Tibial artery (tissue), 4 donors: ENCODE measurements at places on chromosomes 2 and 18.

- no peak for DNase-seq
Observed at GRCh38 chr18:62332964-62333695, 8.0 kb downstream of the TNFRSF11A start.

GRCh38 chr2:222294996-222295367 lies 3.8 kb downstream of the PAX3 start:
- no peak for DNase-seq

DNA sequence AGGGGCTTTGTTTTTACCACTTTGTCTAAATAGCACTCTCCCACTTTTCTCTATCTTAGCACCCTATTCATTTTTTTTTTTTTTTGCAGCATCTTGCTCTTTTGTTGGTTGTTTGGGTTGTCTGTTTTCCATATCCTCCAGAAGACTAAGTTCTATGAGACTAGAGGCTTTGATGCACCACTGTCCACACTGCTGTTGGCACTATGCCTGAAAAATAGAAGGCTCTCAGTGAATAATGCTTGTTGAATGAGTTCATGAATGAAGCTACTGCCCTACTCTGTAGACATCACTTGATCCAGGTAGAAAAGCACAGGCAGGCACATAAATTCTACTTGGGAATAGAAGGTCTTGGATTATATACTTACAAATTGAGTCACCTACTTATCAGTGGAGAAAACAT lies 7.3 kb downstream of the IL1A start:
- no peak for DNase-seq

GRCh38 chr2:45330637-45331409 lies 280.2 kb downstream of the SRBD1 start:
- no peak for DNase-seq

GRCh38 chr2:96924775-96925747 lies 55.2 kb upstream of the SEMA4C start:
- no peak for DNase-seq

GRCh38 chr2:109526442-109526970 lies 87.3 kb downstream of the SEPTIN10 start:
- no peak for DNase-seq

DNA sequence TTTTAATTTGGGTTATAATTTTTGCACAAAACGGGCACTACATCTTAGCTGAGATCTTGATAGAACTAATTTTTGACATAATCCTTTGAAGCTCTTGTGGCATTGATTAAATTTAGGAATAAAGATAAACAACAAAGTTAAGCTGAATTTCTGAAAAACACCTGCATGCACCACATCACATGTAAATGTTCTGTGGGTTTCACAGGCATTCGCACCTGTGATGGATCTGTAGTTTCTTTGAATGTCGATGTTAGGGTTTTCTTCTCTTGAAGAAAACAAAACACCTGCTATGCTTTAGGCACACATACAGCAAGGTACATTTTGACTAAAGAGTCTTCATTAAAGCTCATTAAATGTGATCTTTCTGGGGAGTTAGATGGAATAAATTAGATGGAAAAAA lies 60.3 kb downstream of the RPIA start:
- no peak for DNase-seq

GRCh38 chr2:102258025-102258385 lies 53.4 kb upstream of the IL1RL1 start:
- DNase-seq: no peak

DNA sequence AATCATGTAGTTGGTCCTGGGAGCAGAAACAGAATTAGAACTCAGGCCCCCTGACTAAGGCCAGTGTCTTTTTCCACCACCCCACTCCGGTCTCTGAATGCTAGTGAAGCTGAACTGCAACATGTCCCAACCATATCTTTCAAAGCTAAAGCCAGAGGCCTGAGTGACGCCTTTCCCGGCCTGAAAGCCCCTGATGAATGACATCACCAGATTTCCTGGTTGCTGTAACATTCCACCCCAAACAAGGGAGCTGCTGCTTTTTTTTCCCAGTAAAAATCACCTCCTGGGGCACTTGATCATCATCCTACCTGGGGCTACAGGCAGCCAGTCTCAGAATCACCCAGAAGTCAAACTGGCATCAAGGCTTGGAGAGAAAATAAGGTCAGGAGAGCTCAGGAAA lies 162.7 kb downstream of the ARL4C start:
- DNase-seq: no peak

DNA sequence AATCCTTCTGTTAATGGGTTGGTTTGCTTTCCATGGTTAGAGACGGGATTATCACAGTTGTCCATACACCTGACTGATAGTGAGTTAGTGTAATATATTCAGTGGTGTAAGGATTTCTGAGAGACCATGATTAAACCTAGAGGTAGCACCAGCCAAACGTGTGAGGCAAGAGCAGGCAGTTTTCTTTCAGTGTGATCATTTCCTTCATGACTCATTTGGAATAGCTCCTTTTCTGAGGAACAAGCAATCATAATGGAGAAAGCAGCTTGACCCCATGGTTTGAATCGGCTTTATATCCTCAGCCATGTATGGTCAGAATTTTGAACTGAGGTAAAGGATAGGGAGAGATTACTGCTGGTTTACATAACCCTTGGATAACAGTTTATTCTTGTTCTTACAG lies 2.9 kb downstream of the MXD1 start:
- DNase-seq: no peak

DNA sequence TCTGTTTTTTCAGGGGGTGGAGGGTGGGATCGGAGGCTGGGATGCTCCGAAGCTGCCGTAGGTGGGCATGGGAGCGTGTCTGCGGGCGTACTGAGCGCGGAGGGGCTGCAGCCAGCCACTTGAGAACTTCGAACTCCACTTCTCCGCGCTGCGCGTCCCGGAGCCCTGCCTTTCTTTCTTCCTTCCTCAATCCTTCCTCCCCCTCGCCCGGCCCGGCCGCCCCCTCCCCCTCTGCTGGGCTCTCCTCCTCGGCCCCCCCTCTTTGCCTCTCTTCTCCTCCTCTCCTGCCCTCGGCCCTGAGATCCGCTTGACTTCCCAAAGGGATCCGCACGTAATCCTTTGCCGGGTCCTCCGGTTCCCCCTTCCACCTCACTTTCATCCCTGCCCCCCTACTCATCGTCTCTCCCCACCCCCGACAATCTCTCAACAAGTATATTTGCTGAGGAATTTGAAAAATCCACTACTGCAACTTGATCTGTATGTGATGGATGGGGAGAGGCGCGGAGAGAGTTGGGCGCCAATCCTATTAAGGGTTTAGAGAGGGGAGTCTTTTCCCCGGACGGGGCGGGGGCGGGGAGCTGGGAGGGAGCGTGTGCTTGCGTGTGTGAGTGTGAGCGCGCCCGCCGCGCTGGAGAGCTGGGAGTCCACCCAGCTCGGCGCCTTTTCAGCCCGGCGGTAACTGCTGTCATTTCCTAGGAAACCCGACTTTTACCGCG lies 1.1 kb downstream of the GLI2 start:
- peak; percentile 72 for DNase-seq

DNA sequence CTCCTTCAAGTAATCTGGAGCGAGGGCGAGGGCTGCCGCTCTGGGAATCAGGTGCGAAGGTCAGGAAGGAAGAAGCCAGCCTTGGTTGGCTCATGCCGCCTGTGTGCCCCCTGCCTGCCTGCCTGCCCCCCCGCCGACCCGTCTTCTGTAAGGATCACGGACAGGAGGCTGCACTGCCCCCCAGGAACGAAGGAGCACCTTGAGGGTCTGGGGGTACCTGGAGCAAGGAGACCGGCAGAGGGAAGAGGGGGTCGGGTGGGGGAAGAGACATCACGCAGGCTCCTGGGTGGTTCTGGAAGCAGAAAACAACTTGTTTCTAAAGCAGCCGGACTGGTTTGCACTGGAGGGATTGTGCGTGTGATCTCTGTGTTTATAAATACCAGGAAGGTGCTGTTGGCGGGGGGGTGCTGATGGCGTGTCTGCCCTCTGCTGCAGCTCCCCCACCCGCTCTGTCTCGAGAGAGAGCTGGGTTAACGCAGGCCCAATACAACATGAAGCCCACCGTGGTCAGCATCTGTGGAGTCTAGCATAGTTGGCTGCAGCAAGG lies 1.7 kb downstream of the FOSL2 start:
- peak; percentile 81 for DNase-seq

- no peak for DNase-seq
Observed at GRCh38 chr2:147826278-147827087, 18.3 kb upstream of the ACVR2A start.

DNA sequence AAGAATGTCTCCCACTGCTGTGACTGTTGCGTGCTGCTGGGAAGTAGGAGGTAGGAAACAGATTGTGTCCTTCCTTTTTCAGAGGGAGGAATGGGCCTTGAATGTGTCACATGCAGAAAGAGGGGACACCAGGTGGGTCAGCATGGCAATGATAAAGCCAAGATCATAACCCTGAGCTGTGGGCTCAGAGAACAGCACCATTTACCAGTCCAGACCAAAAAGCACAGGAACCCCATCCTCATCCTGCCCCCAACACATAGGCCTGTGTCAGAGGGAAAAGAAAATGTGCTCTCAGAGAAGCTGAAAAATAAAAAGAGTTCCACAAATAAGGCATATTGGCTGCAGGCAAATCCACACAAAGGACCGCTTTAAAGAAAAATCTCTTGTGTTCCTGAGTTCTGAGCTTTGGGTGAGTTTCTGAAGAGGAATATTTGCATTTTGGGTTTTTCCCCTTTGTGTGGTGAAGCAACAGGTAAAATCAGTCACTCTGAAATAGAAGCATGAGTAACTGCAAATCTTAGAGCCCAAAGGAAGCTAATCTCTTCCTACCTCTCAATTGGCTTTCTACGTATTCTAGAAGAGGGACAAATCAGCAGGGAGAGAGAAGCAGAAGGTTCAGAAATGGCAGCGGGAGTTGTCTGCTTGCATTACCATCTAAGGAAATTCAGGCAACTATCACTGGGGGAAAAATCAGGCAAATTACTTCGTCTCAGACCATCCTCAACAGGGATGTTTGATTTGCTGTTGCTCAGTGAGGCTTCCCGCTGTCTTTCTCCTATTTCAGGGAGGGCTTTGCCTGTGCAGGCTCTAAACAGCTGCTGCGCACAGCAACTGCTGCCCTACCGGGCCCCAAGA lies 106.8 kb downstream of the BCL11A start:
- DNase-seq: no peak

DNA sequence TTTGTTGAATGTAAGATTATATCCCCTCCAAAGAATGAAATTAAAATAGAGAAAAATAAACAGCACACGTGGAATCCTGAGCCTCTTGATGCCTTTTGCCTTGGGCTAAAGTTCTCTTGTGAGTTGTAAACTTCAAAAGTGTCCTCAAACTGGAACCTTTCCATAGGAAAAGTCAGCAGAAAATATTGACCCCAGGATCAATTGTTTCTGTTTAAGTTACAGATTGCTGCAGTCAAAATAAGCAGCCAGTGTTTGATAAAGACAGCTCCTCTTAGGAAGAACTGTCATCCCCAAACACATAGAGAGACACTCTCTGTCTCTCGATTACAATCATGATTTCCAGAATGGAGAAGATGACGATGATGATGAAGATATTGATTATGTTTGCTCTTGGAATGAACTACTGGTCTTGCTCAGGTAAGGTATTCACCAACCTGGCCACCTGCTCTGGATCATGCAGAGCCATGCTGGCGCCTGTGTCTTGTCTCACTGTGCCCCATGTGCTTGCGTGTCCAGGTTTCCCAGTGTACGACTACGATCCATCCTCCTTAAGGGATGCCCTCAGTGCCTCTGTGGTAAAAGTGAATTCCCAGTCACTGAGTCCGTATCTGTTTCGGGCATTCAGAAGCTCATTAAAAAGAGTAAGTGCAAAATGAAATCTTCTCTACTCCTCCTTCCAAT lies at the start of gene SPP2:
Gene SPP2 (plus strand): TSS at position 248 of the 681 bp plus-strand sequence. CDS start 85 bp downstream, at position 333.
- no peak for DNase-seq

GRCh38 chr2:58686776-58687175 lies 445.7 kb upstream of the FANCL start:
- no peak for DNase-seq

DNA sequence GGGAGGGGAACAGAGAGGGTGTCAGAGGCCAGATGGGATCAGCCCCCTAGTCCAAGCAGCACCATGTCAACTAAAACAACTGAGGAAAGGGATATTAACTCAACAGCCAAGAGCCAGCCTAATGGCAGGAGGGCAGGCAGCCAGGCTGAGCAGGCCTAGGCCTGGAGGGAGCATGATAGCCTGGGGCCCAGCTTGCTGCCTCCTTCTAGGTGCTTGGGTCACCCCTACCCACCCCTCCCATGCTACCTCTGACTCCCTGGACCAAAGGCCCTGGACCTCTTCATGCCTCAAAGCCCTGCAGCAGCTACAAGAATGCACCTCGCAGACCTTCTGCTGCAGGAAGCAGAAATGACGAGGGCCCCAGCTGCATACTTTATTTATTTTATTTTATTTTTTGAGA lies 22.1 kb upstream of the TNS1 start:
- no peak for DNase-seq

GRCh38 chr18:58515175-58515775 lies 113.6 kb downstream of the ALPK2 start:
- DNase-seq: no peak

GRCh38 chr2:240127911-240128607 lies 8.0 kb downstream of the COPS9 start:
- peak; percentile 10 for DNase-seq

DNA sequence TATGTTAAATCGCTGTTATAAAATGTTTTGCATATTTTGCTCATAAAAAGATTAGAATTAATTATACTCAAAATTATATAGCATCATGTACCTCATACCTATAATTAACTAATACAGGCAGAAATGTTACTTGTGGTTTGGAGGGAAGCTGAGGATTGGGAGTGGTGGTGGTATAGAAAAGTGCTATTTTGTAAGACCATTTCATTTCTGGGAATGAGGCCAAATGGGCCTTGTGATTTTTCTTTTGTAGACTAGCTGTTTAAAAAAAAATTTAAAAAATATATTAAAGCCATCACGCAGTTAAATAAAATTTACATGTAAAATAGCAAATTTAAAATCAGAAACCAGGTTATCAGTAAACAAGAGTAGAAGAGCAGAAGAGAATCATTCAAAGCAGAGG lies 560.8 kb upstream of the FAM98A start:
- no peak for DNase-seq

DNA sequence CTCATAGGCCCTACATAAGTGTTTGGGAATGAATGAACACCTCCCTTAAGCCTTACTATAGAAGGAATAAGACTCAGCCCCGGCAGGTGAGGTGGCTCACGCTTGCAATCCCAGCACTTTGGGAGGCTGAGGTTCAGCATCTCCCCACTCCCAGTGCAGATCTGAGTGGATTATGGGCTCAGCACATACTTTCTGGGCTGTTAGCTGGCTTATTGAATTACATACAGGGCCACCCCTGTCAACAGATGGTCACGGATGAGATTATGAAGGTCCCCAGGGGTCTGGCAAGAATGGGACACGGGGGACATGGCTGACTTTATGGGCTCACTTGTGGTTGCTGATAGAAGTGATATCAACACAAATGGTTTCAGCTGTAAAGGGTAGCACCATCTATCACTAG lies 322.3 kb downstream of the TSN start:
- DNase-seq: no peak

- DNase-seq: no peak
Observed at GRCh38 chr18:23200756-23201155, 65.5 kb downstream of the CABLES1 start.

DNA sequence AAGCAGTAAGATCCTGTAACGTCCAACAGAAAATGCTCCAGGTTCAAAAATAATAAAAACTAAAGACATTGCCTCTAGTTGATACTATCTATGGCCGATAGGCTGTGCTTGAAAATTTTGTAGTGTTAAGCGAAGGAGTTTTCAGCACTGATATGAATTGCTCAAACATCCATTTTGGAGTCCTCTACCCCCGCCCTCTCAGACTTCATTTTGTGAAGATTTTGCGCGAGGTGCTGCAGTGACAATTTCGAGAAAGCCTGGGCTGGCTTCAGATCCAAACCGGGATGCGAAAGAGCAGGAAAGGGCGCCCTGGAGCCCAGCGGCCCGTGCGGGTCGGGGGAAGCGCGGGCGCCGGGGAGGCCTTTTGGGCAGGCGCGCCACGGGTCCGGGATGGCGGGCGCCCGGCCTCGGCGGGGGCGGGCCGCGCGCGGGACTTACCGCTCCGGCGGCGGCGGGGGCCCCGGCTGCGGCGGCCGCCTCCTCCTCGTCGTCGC lies 1.8 kb downstream of the SP3 start:
- DNase-seq: peak; percentile 39
